ENCODE measurements at places on chromosomes 2 and 18.

- no peak for DNase-seq
These were observed 193.5 kb upstream of the GLI2 start for GRCh38 chr2:120541972-120542670.

GRCh38 chr18:79260023-79260422, 135.7 kb upstream of the NFATC1 start:
- DNase-seq: no peak

GRCh38 chr2:138227195-138227594, 262.9 kb downstream of the HNMT start:
- DNase-seq: no peak

GRCh38 chr2:35462226-35462998, 893.2 kb upstream of the CRIM1 start:
- no peak for DNase-seq

- DNase-seq: no peak
These were observed 1191.4 kb upstream of the SLC39A10 start for GRCh38 chr2:194465641-194466040.

DNA sequence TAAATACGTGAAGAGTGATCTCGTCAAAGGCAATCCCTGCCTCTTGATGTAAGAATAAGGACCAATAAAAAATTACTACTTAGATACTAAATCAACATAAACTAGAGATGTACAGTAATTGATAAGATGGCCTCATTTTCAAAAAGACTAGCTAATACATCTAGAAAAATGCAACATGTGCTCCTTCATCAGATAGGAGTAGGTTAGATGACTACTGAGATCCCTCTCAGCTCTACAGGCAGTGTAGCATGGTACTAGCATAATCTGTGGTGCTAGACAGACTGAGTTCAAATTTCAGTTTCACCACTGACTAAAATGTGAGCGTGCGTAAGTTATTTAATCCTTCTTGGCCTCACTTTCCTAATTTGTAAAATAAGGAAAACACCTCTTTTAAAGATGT, 82.6 kb upstream of the FRZB start:
- no peak for DNase-seq

- no peak for DNase-seq
These were observed 49.1 kb upstream of the SLC14A2 start for GRCh38 chr18:45566025-45566740.

- no peak for DNase-seq
These were observed 12.2 kb upstream of the BOD1L2 start for GRCh38 chr18:57134618-57135135.

DNA sequence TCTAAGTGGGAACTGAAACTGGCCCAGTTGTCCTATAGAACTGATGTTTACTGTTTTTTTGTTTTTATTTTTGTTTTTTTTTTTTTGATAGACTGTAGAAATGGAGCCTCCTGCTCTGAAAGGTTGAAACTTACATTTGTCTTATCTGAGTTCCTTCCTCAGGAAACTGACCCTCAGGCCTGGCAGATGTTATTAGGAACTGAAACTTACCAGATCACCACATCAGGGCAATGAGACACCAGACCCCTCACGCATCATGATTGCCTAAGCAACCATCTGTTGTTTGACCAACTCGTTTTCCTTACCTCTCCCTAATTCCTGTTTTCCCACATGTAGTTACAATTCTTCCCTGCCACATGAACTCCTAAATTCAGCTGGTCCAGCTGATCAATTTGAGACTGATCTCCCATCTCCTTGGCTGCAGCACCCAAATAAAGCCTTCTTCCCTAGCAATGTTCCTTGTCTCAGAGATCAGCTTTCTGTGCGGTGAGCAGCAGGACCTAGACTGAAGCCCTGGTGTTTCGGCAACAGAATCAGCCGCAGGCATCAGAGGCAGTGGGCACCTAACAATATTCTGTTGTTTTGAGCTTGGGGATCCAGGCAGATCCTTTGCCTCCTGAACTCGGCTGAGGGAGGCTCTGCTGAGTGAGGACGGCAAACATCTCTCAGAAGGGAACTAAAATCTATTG, 96.8 kb downstream of the MSH2 start:
- no peak for DNase-seq

DNA sequence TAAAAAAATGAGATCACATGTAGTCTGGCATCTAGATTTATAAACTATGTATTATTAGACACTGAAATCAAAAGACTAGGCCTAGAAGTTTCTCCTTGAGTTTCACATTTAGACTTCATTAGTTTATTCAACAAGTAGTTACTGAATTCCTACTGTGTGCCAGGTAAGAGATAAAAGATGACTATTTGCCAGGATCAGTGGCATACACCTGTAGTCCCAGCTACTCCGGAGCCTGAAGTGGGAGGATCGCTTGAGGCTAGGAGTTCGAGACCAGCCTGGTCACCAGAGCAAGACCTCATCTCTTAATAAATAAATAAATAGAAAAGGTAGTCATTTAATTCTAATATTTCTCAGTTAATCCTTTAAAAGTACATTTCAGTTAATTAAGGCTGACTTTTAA, 2.1 kb downstream of the FAM98A start:
- DNase-seq: no peak

DNA sequence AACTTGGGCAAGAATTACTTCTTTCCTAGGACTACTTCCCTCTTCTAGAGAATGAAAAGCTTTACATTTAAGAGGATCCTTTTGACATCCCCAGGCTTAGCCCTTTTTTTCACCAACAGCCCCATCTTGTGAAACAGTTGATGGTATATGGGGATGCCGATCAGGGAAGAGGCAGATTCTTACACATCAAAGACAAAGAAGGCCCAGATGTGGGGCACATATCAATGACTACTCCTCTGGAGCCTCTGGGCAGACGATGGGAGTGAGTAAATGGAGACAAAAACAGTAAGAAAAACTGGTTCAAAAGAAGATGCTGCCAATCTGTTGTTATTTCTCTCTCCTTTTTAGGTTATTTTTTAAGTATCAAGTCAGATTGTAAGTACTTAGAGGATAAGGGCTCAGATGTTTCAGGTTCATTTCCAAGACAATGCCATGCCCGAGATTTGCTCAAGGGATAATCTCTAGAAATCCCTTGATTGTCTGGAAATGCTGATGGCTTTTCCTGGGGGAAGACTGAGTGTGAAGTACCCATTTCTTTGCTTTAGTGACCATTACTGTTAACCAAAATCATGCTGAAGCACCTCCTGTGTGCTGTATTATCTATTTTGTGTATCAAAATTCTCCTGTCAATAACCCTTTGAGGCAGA, 117.5 kb downstream of the EPHA4 start:
- no peak for DNase-seq

DNA sequence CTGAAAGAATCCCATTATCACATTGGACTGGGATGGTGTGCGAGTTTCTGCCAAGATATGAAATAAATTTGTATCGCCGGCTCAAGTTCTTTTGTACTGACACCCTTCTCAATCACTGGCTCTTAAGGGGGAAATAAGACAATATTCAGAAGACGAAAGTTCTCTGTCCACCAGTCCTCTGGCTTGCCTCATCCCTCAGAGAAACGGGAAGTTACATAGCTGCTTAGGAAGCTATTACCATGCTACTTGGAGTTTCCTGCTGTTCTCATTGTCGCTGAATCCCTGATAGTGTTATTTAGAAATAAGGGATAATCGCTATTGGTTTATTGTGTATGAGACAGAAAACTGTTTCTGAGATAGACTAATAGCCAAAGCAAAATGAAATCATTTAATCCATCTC, 205.0 kb upstream of the ZNF521 start:
- no peak for DNase-seq

DNA sequence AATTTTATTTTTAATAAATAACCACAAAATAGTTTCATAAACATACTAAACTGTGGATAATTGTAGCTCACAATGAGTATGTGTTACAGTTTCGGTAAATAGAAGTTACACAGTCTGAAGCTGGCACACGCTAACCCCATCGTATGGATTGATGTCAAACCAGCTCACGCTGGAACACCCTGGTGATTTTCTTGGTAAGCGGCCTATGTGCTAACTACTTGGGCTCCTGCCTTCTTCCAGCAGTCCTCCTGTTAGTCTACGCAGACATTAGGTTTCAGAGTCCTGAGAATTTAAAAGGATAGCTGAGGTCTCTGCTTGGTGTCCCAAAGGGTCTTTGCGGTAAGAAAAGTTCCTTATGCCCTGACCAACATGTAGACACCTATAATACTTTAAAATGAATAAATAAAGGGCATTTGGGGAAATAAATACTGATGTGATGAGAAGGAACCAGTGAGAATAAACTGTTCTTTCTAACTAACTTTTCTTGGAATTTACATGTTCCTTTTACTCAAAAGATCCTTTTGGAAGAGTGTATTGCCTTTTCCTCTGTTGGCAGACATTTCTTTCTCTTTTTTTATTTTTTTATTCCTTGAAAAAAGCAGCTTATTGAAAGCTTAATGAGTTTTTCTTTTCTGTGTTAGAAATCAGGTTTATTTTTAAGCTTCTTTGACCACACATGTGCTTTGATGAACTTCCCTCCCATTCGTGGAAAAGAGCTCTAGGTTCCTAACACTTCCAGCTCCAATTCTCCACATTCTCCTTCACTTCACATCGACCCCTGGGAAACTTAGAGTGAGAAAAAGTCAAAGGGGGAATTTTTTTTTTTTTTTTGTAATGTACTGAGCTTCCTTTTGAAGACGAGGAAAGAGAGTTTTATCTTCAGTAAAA, 322.2 kb downstream of the IRS1 start:
- DNase-seq: no peak

DNA sequence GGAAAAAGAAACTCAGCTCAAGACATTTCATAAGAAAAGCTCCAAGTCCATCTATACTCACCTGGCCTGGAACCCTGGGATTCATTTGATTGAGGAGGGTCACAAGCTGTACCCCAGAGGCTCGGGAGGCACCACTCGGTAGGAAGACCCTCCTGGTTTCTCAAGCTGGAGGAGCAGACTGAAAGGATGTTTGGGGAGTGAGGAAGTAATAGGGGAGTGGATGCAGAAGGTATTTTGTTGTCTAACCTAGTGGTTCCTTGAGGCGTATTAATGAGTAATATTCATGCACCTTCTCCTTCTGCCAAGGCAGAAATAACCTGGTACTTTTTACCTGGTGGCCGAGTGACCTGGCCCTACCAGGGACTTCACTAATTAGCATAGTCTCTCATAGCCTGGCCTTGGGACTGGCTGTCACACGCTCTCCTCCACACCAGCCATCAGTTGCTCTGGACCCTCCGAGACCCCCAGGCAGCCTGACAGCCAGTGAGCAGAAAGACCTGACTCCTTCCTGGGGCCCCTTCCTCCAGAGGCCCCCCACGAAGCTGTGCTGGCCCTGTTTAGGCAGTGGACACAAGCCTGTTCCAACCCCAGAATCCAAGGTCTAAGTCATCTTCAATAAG, 161.4 kb downstream of the BCL2 start:
- DNase-seq: peak; percentile 34
